ENCODE measurements at places on chromosomes 11 and 22. TPM values are rescaled to one million over a fixed set of nuclear protein-coding genes. Genes with fewer than 3 reads are reported as not detected.
A peak's percentile ranks its signal among the peaks of the same experiment; 100 is the strongest.

DNA sequence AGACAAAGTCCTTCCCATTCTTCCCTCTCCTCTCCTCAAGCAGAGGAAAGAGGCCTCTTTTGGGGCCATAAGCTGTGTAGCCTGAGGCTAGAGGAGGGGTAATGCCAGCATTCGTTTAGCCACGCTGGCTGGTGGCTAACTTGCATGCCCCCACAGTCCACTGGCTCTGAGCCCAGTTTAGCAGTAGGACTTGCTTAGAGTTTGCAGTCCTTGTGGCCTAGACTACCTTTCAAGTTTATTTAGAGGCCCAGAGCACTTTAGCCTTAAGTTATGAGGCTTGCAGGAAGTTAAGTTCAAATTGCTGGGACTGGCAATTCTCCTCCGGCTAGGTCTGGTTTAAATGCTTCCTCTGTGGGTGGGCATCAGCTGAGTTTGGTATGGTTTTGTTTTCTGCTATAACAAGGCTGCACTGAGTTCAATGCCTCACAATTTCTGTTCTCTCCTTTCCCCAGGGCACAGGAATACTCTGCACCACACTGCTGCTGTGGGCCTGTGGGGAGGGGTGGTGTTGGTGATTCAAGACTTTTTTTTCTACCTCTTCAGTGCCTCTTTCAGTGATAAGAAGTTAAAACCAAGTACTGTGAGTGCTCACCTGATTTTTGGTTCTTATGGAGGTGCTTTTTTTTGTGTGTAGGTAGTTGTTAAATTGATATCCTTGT is 281.0 kb upstream of the C11orf87 start:
- no peak for DNase-seq

- no peak for DNase-seq
Measured at GRCh38 chr11:107666911-107667613, 44.8 kb downstream of the SLN start.

DNA sequence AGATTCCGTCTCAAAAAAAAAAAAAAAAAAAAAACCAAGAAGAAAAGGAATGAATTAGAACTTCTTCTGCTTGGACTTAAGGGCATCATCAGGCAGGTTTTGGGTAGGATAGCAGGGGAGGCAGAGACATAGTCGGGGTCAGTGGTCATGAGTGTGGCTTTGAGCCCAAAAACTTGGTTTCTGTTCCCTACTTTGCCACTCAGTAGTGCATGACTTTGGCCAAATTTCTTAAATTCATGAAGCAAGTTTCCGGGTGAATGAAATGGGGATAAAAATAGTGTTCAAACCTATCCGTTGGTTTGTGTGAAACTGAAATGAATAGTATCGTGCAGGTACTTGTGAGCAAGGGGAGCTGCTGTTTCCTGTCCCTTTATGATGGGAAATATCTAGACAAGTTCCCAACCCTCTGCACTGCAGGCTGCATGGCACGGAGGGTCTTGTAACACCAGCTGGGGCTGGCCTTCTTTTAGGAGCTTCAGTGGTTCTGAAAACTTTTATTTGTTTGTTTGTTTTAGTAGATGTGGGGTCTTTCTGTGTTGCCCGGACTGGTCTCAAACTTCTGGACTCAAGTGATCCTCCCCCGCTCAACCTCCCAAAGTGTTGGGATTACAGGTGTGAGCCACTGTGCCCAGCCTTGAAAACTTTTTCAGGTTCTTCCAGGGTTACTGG is 18.4 kb downstream of the NEAT1 start:
- peak; percentile 22 for DNase-seq

DNA sequence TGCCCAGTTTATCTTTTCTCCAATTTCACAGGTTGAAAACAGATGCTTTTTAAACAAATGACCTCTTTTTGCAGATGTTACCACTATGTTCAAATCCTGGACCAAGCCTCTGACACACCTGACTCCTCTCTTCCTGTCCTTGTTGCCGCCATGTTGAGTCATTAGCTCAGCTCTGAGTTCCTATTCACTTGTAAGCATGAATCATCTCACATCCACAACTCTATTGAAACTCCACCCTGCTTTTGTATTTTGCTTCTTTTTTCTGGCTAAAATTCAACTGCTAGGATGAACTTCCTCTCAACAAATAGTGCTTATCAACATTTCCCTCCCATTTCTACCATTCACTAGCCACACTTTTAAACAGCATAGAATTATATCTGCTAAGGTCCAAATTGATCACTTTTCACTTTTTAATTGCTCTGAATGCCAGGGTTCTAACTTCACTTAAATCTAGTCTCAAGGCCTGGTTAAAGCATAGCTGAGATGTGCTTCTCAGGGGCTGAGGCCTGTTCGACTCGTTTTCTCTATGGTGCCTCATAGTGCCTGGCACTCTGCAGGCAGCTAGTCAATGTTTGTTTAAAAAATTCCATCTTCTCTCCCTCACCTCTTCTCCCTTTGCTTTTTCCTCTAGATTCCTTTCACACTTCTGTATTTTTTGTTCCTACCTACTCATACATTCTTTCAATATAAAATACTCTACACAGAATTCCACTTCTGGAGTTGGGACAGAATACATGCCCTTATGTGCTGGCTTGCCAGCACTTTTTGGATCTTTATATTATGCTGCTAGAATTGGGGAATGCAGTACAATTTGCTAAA is 3.9 kb downstream of the JOSD1 start:
- peak; percentile 64 for DNase-seq

GRCh38 chr11:114149689-114150407 is 90.3 kb downstream of the ZBTB16 start:
- no peak for DNase-seq

DNA sequence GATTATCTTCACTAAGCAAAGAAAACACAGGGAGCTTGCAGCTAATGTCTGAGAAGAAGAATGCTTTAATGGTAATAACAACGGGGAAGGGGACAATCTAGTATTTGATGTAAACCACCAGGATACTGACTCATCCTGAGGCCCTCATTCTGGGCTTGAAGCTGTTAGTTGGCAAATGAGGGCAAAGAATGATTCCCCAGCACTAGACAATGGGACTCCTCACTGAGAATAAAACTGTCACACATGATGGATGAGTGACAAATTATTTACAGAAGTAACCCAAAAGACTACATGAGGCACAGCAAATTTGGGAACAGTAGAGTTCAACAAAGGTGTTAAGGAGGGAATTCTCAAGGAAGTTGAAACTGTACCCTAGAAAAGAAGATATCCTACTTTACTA is 76.3 kb downstream of the FAM168A start:
- DNase-seq = no peak

The SCGB2A2 gene
- not detected for total RNA-seq
